ENCODE measurements at places on chromosomes 6 and 20.
A peak's percentile ranks its signal among the peaks of the same experiment; 100 is the strongest.

GRCh38 chr6:114053791-114054190 lies 82.8 kb upstream of the HDAC2 start:
- no peaks in the 10 kb centered on the region for H3K4me1 ChIP-seq
- no peak for DNase-seq
- H3K27ac ChIP-seq: no peak overlapping the region
- no peaks in the 10 kb centered on the region for H3K36me3 ChIP-seq
- no peaks in the 10 kb centered on the region for H3K27me3 ChIP-seq

DNA sequence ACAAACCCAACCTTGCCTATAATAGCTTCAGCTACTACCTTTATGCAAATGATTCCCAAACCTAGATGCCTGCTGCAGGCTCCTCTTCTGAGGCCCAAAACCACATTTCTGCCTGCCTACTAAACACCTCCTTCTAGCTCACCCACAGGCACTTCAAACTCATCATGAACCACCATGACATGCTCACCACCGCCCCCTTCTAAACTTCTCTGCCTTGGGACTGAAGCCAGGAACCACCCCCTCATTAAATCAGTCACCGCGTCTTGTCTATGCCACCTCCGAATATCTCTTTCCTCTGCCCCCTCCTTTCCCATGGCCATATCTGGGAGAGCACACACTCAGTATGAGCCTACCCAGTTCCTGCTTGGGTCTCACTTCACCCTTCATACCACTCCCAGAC lies 101.2 kb downstream of the SNAP25 start:
- no peaks in the 10 kb centered on the region for H3K4me1 ChIP-seq
- H3K4me3 ChIP-seq: no peak overlapping the region
- no peak for DNase-seq
- H3K27ac ChIP-seq: no peak overlapping the region
- peaks cover 49% of the 10 kb centered on the region for H3K27me3 ChIP-seq

GRCh38 chr6:14945461-14946185 lies 300.2 kb upstream of the JARID2 start:
- DNase-seq: no peak
- H3K27me3 ChIP-seq: no peaks in the 10 kb centered on the region
- H3K36me3 ChIP-seq: no peaks in the 10 kb centered on the region
- H3K4me1 ChIP-seq: no peaks in the 10 kb centered on the region
- H3K4me3 ChIP-seq: no peak overlapping the region
- no peak overlapping the region for H3K27ac ChIP-seq

- H3K27ac ChIP-seq: no peak overlapping the region
- no peak overlapping the region for H3K4me3 ChIP-seq
- peaks cover 3% of the 10 kb centered on the region for H3K27me3 ChIP-seq
- H3K36me3 ChIP-seq: no peaks in the 10 kb centered on the region
Observed at GRCh38 chr6:119501798-119502483, 152.4 kb upstream of the MAN1A1 start.

DNA sequence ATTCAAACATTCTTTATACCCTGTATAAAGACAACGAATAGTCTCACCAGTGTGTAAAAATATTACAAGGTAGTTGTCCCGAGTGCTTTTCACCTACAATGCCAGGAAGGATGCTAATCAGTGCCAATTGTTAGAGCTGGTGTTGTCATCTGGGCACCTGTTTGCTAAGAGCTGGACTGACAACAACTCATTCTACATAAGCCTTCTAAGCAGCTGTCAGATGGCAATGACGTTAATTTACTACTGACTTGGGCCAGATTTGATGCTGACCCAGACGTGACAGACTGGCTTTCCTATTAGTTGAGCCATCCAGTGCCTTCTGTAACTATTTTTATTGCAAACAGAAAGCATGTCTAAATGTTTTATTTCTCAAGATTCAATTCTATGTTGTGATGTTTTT lies 355.2 kb downstream of the ADGRB3 start:
- H3K36me3 ChIP-seq: no peaks in the 10 kb centered on the region
- no peaks in the 10 kb centered on the region for H3K27me3 ChIP-seq
- no peak for DNase-seq
- H3K27ac ChIP-seq: no peak overlapping the region

- H3K27ac ChIP-seq: no peak overlapping the region
- H3K4me1 ChIP-seq: no peaks in the 10 kb centered on the region
- H3K36me3 ChIP-seq: no peaks in the 10 kb centered on the region
Observed at GRCh38 chr6:85004361-85004995, 240.1 kb upstream of the TBX18 start.

- peaks cover 2% of the 10 kb centered on the region for H3K4me1 ChIP-seq
- peaks cover 5% of the 10 kb centered on the region for H3K36me3 ChIP-seq
- no peak for DNase-seq
- no peak overlapping the region for H3K4me3 ChIP-seq
- H3K27ac ChIP-seq: peak overlapping the region; percentile 19
Observed at GRCh38 chr20:53330601-53331140, 263.0 kb downstream of the ZNF217 start.

DNA sequence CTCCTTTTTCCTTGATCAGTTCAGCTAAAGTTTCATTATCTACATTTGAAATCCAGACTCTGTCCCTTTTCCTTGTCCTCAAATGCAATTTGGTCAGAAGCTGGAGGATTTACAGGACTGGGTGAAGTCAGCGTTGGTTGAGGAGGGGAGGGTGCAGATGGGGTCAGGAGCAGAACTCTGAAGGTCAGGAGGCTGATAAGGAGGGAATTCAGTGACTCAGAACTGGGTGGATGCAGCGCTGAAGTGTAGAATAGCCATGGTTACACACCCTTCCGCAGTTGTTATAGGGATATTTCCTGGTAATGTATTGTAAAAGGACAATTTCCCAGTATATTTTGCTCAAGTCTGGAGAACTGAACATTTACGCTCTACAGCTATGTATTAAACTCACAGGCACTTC lies 133.1 kb upstream of the FOXA2 start:
- no peaks in the 10 kb centered on the region for H3K36me3 ChIP-seq
- no peak overlapping the region for H3K4me3 ChIP-seq
- peaks cover 3% of the 10 kb centered on the region for H3K27me3 ChIP-seq
- no peak for DNase-seq
- no peak overlapping the region for H3K27ac ChIP-seq

- no peaks in the 10 kb centered on the region for H3K36me3 ChIP-seq
- H3K27me3 ChIP-seq: peaks cover 27% of the 10 kb centered on the region
- H3K27ac ChIP-seq: no peak overlapping the region
- no peak overlapping the region for H3K4me3 ChIP-seq
- no peaks in the 10 kb centered on the region for H3K4me1 ChIP-seq
Observed at GRCh38 chr20:59402681-59403080, 102.3 kb downstream of the EDN3 start.

- H3K36me3 ChIP-seq: no peaks in the 10 kb centered on the region
- H3K27me3 ChIP-seq: peaks cover 10% of the 10 kb centered on the region
- H3K4me3 ChIP-seq: no peak overlapping the region
- H3K27ac ChIP-seq: no peak overlapping the region
- no peaks in the 10 kb centered on the region for H3K4me1 ChIP-seq
Observed at GRCh38 chr20:18223409-18223808, 64.9 kb upstream of the ZNF133 start.

- no peaks in the 10 kb centered on the region for H3K36me3 ChIP-seq
- H3K27ac ChIP-seq: no peak overlapping the region
- DNase-seq: no peak
- H3K4me1 ChIP-seq: no peaks in the 10 kb centered on the region
- H3K4me3 ChIP-seq: no peak overlapping the region
Observed at GRCh38 chr20:54139188-54139587, 34.6 kb downstream of the CYP24A1 start.

- no peak for DNase-seq
- no peak overlapping the region for H3K27ac ChIP-seq
- no peaks in the 10 kb centered on the region for H3K36me3 ChIP-seq
- H3K4me3 ChIP-seq: no peak overlapping the region
Observed at GRCh38 chr6:52649536-52650160, 21.3 kb upstream of the TMEM14A start.

GRCh38 chr20:37972256-37973058 lies 60.8 kb downstream of the TTI1 start:
- no peak overlapping the region for H3K4me3 ChIP-seq
- peaks cover 11% of the 10 kb centered on the region for H3K4me1 ChIP-seq
- peaks cover 26% of the 10 kb centered on the region for H3K36me3 ChIP-seq
- peaks cover 7% of the 10 kb centered on the region for H3K27me3 ChIP-seq

- no peak overlapping the region for H3K27ac ChIP-seq
- no peak overlapping the region for H3K4me3 ChIP-seq
- no peaks in the 10 kb centered on the region for H3K36me3 ChIP-seq
- peaks cover 19% of the 10 kb centered on the region for H3K27me3 ChIP-seq
- H3K4me1 ChIP-seq: no peaks in the 10 kb centered on the region
- no peak for DNase-seq
Observed at GRCh38 chr20:49507741-49508434, 25.4 kb upstream of the KCNB1 start.

- H3K4me3 ChIP-seq: no peak overlapping the region
- H3K4me1 ChIP-seq: no peaks in the 10 kb centered on the region
- H3K27ac ChIP-seq: no peak overlapping the region
- DNase-seq: no peak
- H3K36me3 ChIP-seq: no peaks in the 10 kb centered on the region
- peaks cover 3% of the 10 kb centered on the region for H3K27me3 ChIP-seq
Observed at GRCh38 chr6:140355476-140355875, 981.0 kb upstream of the CITED2 start.

DNA sequence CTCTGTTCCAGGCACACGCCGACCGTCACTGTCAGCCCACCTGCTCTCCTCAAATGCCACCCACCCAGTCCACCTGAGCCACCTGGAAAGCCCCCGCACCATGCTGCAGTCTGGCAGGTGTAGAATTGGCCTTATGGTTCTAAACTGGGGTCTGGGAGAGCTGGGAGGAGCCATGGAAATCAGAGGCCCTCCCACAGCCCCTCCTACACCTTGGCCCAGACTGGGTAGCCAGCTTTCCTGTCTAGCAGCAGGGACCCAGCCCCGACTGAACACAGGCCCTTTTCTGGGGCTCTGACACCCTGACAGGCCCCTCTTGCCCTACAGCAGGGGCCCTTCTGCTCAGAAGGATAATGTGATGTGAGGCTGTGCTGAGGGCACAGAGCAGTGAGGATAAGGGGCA lies 31.1 kb downstream of the LRFN2 start:
- no peak overlapping the region for H3K4me3 ChIP-seq
- H3K27ac ChIP-seq: no peak overlapping the region
- H3K4me1 ChIP-seq: no peaks in the 10 kb centered on the region
- DNase-seq: no peak
- no peaks in the 10 kb centered on the region for H3K27me3 ChIP-seq

DNA sequence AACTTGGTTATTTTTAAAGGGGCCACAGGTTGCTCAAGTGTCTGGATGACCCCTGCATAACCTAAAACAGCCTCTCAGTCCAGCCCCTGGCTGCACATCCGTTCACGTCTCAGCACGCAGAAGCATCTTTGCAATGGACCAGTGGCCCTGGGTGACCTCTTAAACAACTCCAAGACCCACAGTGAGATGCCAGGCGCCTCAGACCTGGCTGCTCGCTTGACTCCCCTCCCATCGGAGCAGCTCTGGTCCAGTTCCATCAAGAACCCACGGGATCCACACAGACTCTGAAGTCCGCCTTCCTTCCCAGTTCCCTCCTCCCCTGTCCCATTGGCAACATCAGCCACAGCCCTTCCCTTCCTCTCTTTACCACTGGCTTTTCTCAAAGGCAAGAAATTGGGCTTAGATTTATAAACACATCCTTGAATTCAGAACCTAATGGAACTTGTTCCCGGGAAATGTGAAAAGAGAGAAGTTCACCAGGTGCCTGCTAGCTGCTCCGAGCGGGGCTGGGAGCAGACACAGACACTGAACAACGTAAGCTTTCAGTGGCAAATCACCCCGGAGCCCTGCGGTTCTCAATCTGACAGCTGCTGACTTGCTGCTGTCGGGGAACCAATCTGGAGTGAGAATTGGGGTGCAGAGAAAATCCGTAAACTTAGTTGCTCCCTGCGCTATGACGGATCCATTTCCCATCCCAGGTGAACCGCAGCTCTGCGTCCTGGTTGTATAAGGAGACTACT lies 39.6 kb upstream of the MPC1 start:
- no peaks in the 10 kb centered on the region for H3K36me3 ChIP-seq
- no peak overlapping the region for H3K27ac ChIP-seq
- no peak overlapping the region for H3K4me3 ChIP-seq
- peaks cover 37% of the 10 kb centered on the region for H3K4me1 ChIP-seq
- no peak for DNase-seq
- H3K27me3 ChIP-seq: no peaks in the 10 kb centered on the region

GRCh38 chr20:51434580-51435247 lies 107.8 kb downstream of the NFATC2 start:
- DNase-seq: no peak
- no peaks in the 10 kb centered on the region for H3K27me3 ChIP-seq
- H3K4me3 ChIP-seq: no peak overlapping the region
- no peak overlapping the region for H3K27ac ChIP-seq
- H3K4me1 ChIP-seq: peaks cover 23% of the 10 kb centered on the region

DNA sequence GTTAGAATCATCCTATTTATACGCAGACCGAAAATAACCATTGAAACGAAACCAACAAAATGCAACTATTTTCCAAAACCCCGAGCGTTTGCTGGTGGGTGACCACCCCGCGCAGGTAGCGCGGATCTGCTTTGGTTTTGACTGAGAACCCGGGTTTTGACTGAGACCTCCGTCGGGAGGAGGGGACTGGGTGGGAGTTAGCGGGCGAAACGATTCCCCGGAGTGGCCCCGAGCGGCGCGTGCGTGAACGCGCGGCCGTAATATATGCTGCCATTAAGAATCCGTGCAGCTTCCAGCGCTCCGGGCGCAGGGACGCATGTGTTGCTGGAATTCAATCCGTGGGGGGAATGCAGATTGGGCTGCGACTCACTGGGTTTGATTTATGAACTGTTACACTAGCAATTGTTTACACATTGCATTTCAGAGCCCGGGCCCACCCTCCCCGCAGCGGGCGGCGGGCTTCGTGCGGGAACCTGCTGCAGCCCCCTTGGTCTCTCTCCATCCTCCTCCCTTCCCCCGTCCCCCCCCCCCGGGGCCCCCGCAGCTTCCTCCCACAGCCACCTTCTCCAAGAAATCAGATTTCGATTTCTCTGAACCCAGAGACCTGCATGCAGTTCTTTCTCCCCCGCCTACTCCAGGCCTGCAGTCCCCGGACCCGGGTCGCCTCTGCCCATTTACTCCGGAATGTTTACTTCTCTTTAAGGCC lies 9.9 kb downstream of the NRN1 start:
- peak; percentile 43 for DNase-seq
- H3K4me1 ChIP-seq: peaks cover 63% of the 10 kb centered on the region
- H3K27ac ChIP-seq: no peak overlapping the region
- H3K4me3 ChIP-seq: peak overlapping the region; percentile 93
- peaks cover 4% of the 10 kb centered on the region for H3K36me3 ChIP-seq

GRCh38 chr6:72676995-72677394 lies 55.1 kb downstream of the KCNQ5 start:
- no peaks in the 10 kb centered on the region for H3K27me3 ChIP-seq
- peaks cover 13% of the 10 kb centered on the region for H3K36me3 ChIP-seq
- H3K4me1 ChIP-seq: no peaks in the 10 kb centered on the region
- H3K27ac ChIP-seq: no peak overlapping the region
- no peak for DNase-seq
- no peak overlapping the region for H3K4me3 ChIP-seq

- no peak overlapping the region for H3K4me3 ChIP-seq
- peaks cover 9% of the 10 kb centered on the region for H3K27me3 ChIP-seq
- no peak for DNase-seq
Observed at GRCh38 chr20:957544-957943, 41.4 kb upstream of the ANGPT4 start.

GRCh38 chr20:32743237-32744112 lies at the start of gene COMMD7:
Gene COMMD7 (minus strand): TSS chr20:32743467. CDS start chr20:32743391, 76 bp downstream.
- H3K27ac ChIP-seq: peak within 1 kb of the TSS; percentile 95
- no peaks in the 10 kb centered on the region for H3K36me3 ChIP-seq
- H3K27me3 ChIP-seq: peaks cover 1% of the 10 kb centered on the region

GRCh38 chr20:63268671-63269439 lies 3.8 kb upstream of the ARFGAP1 start:
- H3K4me3 ChIP-seq: no peak overlapping the region
- H3K27me3 ChIP-seq: peaks cover 20% of the 10 kb centered on the region
- no peaks in the 10 kb centered on the region for H3K36me3 ChIP-seq
- peaks cover 19% of the 10 kb centered on the region for H3K4me1 ChIP-seq
- no peak overlapping the region for H3K27ac ChIP-seq
